Stimulated activated CD4-positive, alpha-beta T cell treated with anti-CD3 and anti-CD28 coated beads, Interleukin-4, amount 100 ng/mL, for 48 hours (primary cell): ENCODE measurements at places on chromosomes 6 and 20.

- no peak for DNase-seq
Measured at GRCh38 chr6:14001329-14002012, 76.7 kb downstream of the RNF182 start.

GRCh38 chr6:17967668-17968518, 19.5 kb downstream of the KIF13A start:
- DNase-seq: no peak

DNA sequence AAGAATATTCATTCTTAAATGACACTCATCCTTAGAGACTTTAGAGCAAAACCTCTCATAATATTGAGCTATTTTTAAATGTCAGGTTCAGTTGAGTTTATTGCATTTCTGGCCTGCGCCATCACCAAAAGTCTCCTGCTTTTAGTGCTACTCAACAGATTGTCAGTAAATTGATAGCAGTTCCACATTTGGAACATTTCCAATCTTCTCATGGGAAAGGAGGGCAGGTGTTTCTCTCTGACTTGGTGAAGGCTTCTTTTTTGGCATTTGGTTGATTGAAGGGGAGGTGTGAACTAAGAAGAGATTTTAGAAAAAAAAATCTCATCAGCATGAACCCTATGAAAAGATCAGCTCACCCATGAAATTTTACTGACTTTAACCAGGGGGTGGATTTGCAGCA, 125.9 kb upstream of the INSM1 start:
- DNase-seq: no peak

- DNase-seq: no peak
Measured at GRCh38 chr6:161274488-161274858, 612 bp upstream of the AGPAT4 start.

DNA sequence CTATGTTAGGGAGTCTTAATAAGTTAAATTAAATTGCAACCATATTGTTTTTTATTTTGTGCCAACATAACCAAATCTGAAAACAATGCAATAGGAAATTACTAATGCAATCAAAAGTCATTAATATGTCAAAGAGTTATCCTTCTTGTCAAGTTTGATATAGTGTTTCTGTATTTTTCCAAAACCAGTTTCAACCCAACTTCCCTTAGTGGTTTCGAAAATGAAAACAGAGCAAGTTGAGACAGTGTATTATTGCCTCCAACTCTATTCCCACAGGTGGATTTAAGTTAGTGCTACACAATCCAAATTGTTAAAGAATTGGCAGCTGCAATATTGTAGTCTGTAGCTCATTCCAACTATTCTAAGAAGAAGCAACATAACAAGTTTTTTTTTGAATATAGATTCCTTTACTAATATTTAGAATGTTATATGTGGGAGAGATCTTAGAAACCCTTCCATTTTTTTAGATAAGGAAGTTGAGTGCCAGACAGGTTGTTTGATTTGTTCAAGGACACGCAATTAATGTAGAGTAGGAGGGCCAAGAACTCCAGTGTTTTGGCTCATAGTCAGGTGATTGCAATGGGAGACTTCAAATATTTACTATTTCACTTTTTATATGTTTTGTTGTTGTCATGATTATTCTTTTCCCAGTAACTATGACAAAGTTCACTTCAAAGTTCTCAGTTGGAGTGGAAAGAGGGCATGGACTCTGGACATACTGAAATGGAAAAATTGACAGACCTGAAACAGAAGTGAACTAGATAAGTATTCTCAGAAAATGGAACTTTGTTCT, 282.4 kb upstream of the HSF2 start:
- DNase-seq: no peak

- no peak for DNase-seq
Measured at GRCh38 chr20:34040300-34040995, 46.7 kb downstream of the RALY start.

DNA sequence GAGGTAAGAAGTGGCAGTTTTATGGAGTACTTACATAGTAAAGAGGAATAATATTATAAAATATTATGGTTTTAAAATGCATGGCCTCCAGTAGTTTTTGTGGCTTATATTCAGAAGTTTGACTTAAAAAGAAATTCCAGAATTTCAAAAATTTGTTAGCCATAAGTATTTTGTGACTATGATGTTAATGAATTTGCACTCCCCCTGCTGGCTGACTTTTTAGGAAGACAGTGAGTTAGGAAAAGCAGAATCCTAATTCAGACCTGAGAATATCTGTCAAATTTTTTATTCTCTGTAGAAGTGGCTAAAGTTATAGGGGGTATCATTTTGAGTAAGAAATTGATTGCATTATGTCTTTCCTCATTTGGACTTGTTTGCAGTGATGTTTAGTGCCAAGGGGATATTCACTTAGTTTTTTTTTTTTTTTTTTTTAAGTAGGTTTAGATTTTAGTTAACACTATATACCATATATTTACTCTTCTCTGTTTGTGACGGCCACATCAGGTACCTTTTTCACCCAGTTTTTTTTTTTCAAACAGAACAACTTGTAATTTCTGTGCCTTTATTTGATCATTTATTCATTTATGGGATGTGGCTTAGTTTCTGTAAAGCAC, 40.8 kb downstream of the ZFAND3 start:
- DNase-seq: no peak

- no peak for DNase-seq
Measured at GRCh38 chr6:84902354-84902928, 138.0 kb upstream of the TBX18 start.

DNA sequence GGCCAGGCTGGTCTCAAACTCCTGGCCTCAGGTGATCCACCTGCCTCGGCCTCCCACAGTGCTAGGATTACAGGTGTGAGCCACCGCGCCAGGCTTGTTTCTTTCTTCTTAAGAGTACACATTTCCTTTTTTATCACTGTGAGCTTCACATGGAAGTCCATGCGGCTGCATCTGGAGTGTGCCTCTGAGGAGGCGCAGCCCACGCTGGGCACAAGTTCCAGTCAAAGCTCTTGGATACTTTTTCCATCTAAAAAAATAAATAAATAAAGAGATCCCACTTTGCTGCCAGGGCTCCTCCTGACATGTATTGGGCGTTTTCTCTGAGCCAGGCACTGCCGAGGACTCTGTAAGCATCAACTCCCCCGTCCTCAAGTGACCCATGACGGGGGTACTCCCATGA, 123.0 kb downstream of the PREX1 start:
- no peak for DNase-seq
